ENCODE measurements at places on chromosomes 2 and 18.

- DNase-seq = no peak
These were observed 182.7 kb downstream of the RPIA start for GRCh38 chr2:88874063-88874657.

DNA sequence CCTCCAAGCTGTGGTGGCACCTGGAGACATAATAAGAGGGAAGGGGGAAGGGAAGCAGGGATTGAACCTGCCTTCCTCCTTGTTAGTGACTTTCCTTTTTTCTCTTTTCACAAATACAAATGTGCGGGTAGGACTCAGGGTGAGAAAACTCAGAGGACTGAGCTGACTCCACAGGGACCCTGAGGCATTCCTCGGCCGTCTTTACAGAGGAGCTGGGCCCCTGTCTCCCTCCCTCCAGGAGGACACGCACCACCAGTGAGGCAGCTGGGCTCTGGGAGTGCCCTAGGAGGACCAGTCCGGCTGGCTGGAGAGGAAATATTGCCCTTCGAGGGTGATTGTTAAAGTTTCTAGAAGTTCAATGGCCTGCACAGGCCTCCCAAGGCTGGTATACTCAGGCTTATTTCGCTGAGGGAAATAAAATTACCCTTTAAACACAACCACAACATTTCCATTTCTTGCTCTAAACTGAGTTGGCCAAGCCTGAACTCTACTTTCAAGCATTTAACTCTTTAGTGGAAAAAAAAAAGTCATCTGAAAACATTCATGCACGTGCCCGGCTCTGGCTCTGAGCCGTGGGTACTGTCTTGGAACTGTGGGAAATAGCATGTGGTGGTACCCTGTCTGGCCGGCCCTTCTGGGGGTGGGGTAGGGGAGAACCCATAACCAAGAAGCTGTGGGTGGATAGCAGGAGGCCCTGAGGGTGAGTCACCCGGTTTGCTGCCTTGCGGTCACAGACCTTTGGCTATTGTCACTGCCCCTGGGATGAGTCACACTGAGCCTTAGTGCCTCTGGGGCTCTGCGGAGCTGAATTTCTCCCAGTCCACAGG, 116.0 kb downstream of the COPS8 start:
- no peak for DNase-seq

GRCh38 chr2:20450201-20450999, 3.5 kb downstream of the RHOB start:
- DNase-seq = no peak

- DNase-seq = no peak
These were observed 228.2 kb downstream of the CCDC178 start for GRCh38 chr18:33212363-33212762.

DNA sequence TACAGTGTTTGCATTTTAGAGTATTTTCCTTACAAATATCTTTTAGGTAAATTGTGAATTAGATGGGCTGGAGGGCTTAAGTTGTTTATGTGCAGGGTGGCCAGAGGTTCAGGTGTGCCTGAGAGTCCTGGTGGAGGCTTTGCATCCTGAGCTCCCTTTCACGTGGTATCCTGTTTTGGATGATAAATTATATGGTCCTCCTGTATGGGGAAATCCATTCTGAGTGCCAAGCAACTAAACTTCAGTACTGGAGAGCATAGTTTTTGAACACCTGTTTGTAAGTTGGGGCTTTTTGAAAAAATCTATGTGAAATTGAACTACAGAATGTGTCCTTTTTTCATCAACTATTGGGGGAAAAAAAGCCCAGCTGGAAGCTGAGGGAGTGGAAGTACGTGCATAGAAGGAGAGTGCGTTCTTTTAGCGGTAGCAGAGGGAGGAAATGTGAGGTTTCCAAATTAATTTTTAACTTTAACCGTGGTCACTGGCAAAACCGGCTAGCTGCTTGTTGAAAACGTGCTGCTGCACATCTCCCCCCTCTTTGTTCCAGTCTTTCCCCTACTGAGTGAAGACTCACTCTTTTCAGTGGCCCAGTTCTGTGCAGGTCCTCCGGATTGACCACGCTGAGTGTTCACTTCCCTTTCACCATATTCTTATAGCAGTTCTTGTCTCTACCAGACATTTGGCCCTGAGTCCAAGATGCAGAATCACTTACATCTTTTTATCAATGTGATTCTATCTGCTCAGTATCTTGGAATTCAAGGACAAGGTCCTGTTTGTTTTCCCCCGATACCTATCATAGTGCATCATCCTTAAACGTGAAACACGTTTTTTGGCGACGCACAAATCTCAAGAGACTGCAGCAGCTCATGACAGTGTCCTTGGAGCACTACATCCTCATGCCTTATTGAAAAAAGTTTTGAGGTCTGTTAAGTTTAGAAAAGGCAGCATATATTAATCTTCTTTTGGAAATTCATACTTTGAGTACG, 15.3 kb downstream of the CNOT11 start:
- no peak for DNase-seq

GRCh38 chr2:98393354-98393753, 47.1 kb downstream of the CNGA3 start:
- DNase-seq = no peak

GRCh38 chr2:1979138-1979537, 234.8 kb upstream of the PXDN start:
- DNase-seq = no peak

GRCh38 chr18:78080081-78080480, 830.4 kb downstream of the GALR1 start:
- DNase-seq = no peak

GRCh38 chr2:240459401-240460252, 24.2 kb downstream of the GPC1 start:
- no peak for DNase-seq

DNA sequence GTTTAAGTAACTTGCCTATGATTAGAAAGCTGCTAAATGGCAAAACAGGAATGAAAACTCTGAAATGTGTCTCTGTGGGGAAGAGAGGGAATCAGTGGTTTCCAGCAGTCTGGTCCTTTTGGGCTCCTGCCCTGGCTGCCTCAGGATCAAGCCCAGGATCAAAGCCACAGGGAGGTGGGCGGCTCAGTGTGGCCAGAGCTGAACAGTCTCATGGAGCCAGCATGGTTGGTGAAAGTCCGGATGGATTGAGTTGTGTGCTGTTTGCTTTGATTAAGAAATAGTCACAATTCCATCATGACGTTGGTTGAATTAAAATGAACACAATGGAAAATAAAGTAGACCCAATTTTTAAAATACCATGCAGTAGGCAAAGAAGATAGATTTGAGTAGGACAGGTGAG, 344.2 kb downstream of the LPIN1 start:
- no peak for DNase-seq

DNA sequence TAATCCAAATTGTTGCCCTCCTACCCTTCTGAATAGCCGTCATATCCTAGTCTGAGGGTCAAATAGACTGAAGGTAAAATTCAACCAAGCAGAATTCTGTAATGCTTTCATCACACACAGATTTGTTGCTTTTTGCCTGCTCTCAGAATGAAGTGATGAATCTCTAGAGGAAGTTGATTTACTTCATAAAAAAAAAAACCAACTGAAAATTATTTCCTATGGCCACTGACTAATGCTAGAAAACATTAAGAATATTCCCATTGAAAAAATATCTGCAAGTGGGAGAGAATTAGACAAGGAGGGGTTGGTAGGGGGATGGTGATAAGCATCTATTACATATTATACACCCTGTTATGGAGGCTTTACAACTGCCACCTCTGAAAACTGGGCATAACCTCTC, 2.3 kb upstream of the IL1RL2 start:
- no peak for DNase-seq

- no peak for DNase-seq
These were observed 44.9 kb upstream of the REL start for GRCh38 chr2:60836491-60836890.

DNA sequence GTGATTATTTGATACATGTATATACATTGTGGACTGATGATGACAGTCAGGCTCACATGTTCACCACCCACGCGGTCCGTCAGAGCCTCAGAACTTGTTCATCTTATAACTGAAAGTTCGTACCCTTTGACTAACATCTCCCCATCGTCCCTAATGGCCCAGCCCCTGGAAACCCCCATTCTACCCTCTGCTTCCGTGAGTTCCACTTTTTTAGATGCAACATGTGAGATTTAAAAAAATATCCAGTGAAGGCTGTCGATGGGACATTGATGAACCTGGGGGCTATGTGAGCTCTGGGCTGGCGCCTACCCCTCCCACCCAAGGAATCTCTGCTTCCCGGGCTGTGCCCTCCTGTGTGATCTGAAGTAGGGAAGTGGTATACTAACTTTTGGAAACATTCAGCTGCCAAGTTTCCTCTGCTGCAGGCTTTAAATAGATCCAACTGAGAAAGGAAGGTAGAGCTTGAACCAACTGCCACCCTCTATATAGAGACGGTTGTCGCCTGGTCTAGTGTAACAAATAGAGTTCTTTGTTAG, 163.8 kb downstream of the FAM210A start:
- DNase-seq = peak; percentile 20

DNA sequence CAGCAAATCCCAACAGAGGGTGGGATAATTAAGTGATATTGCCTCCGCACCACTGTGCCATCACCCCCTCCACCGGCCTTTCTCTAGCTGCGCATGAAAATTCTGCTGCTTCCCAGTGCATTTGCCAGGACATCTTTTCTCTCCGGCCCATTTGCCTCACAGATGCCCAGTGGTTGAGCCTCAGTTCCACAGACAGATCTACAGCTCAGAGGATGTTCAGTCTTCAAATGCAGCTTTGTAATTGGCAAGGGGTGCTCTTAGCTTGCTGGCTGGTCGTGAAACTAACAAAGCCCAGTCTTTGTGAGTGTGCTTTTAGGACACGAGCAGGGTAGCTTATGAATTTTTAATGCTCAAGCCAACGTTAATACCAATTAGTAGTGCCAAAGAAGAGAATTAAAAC, 253.3 kb upstream of the REV1 start:
- DNase-seq = no peak

GRCh38 chr2:232491139-232491780, 3.6 kb upstream of the ECEL1 start:
- DNase-seq = no peak

DNA sequence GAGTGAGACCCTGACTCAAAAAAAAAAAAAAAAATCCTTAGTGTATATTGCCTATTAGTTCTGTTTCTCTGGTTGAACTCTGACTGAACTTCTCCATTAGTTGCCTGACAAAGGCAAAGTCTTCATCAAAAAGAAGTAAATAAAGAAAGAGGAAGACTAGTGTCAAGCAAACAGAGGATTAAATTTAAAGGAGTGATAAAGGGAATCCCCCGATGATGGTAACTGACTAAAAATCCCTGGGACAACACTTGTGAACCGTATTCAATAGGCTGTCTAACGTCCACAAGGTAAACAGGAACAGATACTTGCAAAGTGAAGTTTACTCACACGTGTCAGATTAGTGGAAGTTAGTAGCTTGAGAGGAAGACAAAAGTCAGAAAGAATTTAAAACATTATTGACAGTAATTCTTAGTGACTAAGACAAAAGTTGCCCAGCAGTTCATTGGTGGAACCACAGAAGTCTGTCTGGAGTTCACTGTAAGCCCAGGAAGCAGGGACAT, 26.2 kb upstream of the SPOPL start:
- no peak for DNase-seq

GRCh38 chr2:210557721-210558120, 1.3 kb downstream of the CPS1 start:
- DNase-seq = no peak

DNA sequence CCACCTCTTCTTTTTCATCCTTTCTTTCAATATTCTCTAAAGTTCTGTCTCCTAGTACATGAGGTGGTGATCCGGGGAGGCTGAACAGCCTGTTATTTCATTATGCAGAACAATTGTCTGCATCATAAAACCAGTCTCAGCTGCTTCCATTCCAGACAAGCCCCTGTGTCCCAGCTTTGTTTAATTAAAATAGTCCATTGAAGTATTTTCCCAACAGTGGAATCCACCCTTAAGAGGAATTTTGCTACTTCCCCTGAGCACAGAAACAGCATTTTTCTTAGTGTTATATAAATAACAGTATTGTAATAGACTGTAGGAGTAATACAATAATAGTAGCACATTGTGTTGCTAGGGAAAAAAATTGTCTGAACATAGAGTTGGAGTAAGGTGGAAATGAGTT, 395.4 kb upstream of the TCF4 start:
- no peak for DNase-seq

- DNase-seq = no peak
These were observed 139.6 kb downstream of the CABLES1 start for GRCh38 chr18:23274638-23275482.

DNA sequence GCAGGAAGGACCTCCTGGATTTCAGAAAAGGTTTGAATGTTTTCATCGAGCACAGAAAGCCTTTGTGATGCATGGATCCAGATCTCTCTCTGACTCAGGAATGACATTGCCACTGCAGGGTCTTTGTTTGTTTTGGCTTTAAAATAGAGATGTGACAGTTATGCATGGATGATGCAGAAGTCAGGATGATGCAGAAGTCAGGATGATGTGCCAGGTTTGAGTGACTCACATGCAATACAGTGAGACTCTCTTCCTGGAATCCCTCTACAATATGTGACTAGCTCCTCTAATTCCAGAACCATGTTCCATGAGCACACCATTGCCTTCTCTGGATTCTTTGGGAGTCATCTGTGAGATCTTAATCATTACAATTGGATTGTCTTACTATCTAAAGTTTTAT, 177.9 kb upstream of the RAB6C start:
- DNase-seq = no peak

- DNase-seq = no peak
These were observed 52.6 kb downstream of the ZAP70 start for GRCh38 chr2:97765933-97766332.

DNA sequence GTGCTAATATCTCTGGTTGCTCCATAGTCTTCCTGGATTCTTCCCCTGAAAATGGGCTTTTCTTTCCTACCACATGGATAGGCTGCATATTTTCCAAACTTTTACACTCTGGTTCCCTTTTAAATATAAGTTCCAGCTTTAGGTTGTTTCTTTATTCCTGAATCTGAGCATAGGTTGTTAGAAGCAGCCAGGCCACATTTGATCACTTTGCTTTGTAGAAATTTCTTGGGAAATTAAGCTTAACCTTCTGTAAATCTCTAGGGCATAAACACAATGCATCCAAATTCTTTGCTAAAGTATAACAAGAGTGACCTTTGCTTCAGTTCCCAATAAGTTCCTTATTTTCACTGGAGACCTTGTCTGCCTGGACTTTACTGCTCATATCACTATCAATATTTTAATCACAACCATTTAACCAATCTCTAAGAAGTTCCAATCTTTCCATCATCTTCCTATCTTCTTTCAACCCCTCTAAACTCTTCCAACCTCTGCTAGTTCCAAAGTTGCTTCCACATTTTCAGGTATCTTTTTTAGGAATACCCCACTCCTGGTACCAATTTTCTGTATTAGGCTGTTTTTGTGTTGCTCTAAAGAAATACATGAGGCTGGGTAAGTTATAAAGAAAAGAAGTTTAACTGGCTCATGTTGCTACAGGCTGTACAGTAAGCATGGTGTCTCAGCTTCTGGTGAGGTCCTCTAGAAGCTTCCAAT, 389.6 kb upstream of the HS6ST1 start:
- DNase-seq = no peak

Measured in CD4-positive, alpha-beta T cell (primary cell).